Subcutaneous preadipocyte (primary cell): ENCODE measurements at places on chromosomes 5 and 9. TPM values are rescaled to one million over a fixed set of nuclear protein-coding genes. Genes with fewer than 3 reads are reported as not detected.

TTC16 gene
- total RNA-seq = under 0.01 and 0.20 TPM in 2 replicates

LRRC19 gene
- not detected in 2 replicates for total RNA-seq

OTP gene
- not detected in 2 replicates for total RNA-seq

SIGMAR1 gene
- 124 and 130 TPM in 2 replicates for total RNA-seq

CDKN2B gene
- 9.2 and 29.1 TPM in 2 replicates for total RNA-seq
